Motor neuron (in vitro differentiated cells): ENCODE measurements at places on chromosomes 4 and X. TPM values are rescaled to one million over a fixed set of nuclear protein-coding genes. Genes with fewer than 3 reads are reported as not detected.

- no peak for ATAC-seq
Observed at GRCh38 chrX:40470830-40471429, 109.8 kb upstream of the ATP6AP2 start.

DNA sequence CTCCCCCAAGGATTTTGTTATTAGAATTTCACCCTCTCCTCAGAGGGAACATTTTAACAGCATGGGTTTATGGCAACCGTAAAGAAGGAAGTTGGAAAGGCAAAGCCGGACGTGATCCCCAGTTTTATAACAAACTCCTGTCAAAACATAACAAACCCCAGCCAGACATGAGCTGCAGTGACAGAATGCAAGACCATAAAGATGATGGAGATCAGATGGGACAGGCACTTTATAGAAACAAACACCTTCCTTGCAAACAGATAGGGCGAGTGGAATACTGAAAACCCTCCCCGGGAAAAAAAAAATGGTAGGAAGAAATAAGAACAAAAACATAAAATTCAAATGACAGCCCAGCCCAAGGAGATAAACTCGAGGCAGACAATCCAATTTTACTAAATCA, 281.4 kb downstream of the LDB2 start:
- no peak for ATAC-seq

- peak; percentile 97 for ATAC-seq
Observed at GRCh38 chr4:24394041-24394440, 190.3 kb downstream of the DHX15 start.

DNA sequence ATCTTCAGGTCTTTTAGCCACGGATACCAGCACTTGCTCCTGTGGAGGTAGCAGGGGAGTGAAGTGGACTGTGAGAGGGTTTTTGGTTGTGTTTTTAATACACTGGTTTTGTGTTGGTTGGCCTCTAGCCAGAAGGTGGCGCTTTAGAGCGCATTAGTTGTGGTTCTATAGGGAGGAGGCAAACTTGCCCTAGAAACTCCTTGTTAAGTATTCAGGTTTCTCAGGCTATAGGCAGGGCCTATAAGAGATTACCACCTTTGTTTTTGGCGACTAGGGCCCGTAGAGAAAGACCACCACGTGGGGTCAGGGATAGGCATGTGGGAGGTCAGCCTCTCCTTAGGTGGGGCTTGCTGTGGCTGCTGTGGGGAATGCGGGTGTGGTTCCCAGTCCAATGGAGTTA, 221.6 kb upstream of the SPANXN4 start:
- no peak for ATAC-seq

- peak; percentile 95 for ATAC-seq
Observed at GRCh38 chr4:54539500-54540029, 118.2 kb upstream of the KIT start.

DNA sequence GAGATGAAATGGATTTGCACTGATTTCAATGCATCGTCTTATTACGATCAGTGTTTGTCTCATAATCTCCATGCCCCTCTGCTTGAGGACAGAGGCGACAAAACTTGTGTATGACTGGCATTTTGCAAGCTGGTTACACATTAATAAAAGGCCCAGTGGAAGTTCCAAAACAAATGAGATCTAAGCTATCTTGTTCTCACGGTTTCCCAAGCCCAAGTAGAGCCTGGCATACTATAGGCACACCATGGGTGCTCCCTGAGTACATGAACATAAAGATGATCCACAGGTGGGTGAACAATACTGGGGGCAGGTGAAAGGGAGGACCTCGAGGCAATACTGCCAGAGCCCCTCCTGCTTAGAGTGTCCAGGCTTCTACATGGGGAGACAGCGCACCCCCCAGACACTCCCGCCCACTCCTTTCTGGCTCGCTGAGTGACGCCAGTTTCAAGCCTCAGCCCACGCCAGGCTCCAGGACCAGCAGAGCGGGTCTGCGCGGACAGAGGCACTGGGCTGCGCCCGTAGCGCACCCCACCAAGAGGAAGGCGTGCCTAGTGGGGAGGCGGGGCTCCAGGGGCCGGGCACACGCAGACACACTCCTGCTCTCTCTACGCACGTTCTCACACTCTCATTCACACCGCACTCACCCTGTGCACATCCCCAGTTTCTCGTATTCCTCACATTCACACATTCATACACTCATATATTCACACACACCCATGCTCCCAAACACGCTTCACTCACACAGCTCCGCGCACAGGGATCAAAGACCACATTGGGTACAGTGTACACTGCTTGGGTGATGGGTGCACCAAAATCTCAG, 8.9 kb upstream of the GSX2 start:
- peak; percentile 74 for ATAC-seq

DNA sequence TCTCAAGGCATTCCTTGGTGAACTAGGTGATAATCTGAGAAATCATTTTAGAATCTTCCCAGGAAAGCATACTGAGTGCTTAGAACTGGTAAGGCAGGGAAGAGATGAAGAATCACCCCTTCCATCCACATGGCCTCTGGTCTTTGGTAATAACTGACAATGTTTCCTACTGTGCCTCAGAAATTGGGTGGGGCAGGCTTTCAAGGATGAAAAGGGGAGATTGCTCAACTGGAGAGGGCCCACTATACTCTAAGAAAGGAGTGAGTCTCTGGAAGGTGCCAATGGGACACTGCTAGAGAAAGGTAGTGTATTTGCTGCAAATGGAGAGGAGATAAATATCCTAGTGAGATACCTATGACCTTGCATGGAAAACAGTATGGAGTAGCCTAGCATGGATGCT, 135.0 kb upstream of the SCML1 start:
- no peak for ATAC-seq

DNA sequence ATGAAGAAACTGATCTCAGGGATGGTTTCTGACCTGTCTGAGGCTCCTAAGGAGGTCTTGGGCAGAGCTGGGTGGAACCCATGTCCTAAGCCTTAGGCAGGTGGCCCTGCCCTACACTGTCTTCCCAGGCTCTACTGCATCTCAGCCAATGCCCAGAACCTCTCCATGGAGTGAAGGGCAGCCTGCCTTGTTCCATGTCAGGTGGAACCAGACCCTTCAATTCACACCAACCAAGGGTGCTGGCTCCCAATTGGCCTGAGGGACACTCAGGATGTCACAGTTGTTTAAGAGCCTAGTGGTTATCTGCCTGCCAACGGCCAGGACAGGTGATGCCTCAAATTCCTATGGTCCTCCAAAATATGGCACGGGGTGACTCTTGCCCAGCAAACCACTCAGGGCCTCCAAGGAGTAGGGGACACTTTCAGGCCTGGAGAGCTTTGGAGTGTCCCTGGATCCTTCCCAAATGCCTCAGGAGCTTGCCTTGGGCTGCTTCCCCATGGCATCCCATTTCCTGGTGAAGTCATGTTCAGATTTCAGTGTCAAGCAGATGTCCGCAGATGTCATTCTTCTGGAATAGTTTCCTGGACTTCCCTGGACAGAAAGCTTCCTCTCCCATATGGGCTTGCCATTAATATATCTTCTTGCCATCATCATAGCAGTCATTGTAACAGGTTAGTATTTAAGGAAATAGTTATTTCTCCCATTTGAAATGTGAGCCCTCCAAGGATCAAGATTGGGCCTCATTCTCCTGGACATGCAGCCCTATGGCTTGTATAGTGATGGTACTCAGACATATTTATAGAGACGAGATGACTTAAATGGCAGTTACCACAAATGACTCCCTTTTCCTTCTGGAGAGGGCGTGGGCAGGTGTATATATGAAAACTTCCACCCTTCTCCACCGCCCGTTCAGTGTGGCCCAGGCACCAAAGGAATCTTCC, 67.1 kb downstream of the MED28 start:
- no peak for ATAC-seq

DNA sequence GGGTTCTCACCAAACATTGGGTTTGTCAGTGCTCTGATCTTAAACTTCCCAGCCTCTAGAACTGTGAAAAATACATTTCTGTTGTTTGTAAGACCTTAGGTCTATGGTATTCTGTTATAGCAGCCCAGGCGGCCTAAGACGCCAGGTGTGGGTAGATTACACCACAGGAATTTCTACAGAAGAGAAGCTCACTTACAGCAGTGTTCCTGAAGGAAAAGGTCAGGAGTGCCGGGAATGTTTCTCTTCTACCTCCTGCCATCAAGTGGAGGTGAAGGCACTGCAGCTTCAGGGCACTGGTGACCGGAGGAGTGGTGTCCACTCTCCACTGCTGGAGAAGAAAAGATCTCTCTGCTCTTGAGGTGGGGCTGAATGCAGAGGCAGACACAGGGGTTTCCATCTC, 45.7 kb downstream of the FHDC1 start:
- no peak for ATAC-seq

- no peak for ATAC-seq
Observed at GRCh38 chr4:5808081-5808741, 84.7 kb downstream of the CRMP1 start.

- peak; percentile 98 for ATAC-seq
Observed at GRCh38 chr4:19776021-19776459, 475.7 kb upstream of the SLIT2 start.

DNA sequence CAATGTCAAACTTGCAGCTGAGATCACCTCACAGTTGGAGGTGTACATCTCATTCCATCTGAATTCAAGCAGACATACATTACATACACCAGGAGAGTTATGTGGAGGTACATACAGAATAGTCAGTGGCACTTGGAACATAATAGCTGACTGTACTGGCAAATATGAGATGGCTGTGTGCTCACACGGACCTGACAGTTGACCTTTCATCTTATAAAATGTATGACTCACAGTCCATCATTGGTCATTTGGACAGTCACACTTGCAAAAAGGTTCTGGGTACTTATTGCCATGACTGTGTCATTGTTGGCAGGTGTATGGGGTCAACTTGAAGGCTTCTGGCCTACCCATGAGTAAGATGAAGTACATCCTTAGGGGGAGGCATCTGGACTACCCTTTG, 88.6 kb upstream of the WDR1 start:
- ATAC-seq = no peak

DNA sequence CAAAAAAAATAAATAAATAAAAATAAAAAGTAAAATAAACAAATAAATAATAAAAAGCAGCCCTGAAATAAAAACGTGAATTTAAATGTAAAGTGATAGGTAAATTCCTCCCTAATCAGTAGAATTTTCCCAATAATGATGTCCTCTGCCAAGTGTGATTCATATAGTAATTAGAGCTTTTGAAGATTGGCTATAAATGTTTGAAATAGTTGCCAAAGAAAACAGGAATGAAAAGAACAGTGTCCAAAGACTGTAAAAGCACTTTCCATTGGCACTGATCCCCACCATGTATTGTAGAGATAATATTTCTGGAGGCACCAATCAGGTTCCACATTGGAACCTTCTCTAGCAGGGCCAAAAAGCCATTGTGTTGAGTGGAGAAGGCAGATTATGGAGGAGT, 25.9 kb upstream of the SMARCAD1 start:
- no peak for ATAC-seq

- ATAC-seq = no peak
Observed at GRCh38 chr4:99918656-99919055, 24.4 kb upstream of the LAMTOR3 start.

DNA sequence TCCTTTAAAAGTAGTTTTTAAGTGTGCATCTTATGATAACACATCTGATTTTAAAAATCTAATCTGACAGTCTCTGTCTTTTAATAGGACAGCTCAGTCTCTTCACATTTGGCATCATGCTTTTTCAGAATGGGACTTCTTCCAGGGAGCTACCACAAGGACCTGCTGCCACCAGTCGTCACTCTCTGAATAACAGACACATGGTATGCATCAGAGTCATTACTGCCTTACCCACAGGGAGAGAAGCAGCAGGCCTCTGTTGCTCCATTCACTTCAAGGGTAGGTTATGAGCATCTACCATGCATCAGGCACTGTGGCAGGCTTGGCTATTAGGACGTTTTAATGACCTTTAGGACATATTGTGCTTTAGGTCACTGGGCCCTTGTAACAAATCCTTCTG, 50.0 kb upstream of the AFAP1 start:
- ATAC-seq = no peak

DNA sequence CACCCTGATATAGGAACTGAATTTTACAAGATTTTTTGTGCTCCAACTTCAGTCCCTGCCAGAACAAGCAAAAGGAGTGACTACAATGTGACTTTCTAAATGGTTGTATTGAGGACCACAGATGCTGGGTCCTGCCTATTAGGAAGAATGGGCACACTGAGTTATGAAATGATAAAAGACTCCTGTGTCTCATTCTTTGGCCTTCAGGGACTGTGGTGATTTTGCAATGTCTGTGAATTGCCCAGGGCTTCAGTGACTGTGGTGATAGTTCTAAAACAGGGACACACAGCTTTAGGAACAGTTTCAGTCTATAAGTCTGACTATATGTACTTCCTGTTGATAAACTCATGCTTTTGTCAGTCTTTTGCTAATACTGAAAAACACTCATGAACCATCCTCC, 210.2 kb downstream of the DMD start:
- no peak for ATAC-seq

DNA sequence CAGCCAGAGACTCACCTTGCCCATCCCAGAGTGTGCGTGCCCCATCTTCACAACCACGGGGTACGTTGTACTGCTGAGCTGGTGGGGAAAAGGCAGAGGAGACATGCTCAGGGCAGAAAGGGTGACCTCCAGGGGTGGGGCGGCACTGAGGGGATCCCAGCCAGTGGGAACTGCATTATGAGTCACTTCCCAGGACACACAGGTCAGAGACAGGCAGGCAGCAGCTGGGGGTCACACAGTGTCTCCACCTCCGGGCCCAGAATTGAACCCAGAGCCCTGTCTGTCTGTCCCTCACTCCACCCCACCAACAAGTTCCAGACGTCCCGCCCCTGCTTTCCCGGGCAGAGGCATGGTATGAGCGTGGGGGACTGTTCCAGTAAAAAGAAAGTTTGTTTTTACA, 4.8 kb upstream of the TIMP1 start:
- ATAC-seq = no peak

DNA sequence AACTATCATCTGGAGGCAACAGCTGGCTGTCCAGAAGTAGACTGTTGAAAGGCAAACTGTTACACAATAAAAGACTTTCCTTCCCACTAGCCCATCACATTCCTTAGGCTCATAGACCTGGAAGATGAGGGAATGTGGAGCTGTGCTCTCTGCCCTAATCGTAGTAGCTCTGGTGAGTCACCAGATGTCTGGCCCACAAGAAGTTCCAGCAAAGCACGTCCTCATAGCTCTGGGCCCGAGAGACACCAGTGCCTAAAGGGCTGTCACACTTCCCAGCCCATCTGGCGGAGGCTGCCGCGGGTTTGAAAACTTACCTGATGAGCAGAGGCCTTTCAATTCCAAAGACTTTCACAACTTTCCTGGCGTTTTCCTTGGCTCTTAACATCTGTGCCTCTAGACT, 81.7 kb upstream of the STOX2 start:
- no peak for ATAC-seq

KLKB1 gene
- total RNA-seq = 0.24 TPM in 1 of 2 replicates, not detected in the other

HS6ST2 gene
- 14.7 and 16.1 TPM in 2 replicates for total RNA-seq

ACE2 gene
- 0.09 TPM in 1 of 2 replicates, not detected in the other for total RNA-seq

CTAG1B gene
- not detected in 2 replicates for total RNA-seq

LRCH2 gene
- 20.3 and 21.5 TPM in 2 replicates for total RNA-seq

FAM9B gene
- 0.10 TPM in 1 of 2 replicates, not detected in the other for total RNA-seq

TMEM156 gene
- total RNA-seq = 0.77 TPM in 1 of 2 replicates, not detected in the other

AMBN gene
- total RNA-seq = not detected in 2 replicates
